ENCODE measurements at places on chromosomes 2 and 18. TPM values are rescaled to one million over a fixed set of nuclear protein-coding genes. Genes with fewer than 3 reads are reported as not detected.

DNA sequence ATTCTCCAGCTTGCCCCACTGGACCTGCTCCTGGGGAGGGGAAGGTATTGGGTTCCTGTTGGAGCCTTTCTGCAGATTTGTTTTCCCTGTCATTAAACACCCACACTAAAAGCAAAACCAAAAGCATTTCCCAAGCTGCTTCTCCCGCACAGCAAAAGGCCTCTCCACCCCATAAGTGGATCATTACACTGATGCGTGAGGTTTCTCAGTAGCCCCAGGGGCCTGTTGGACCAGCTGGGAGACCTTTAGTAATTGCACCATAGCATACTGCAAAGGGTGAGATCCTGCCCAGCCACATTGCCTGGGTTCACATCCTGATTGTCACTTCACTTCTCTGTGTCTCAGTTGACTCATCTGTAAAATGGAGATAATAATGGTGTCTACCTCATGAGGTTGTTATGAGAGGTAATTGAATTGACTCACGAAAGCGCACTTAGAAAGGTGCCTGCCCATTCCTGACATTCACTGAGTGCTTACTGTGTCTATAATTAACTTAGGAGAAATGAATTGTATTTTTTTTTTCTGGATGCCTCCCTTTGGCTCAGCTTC, 43.9 kb downstream of the TOGARAM2 start:
- H3K27me3 ChIP-seq, result no peaks in the 10 kb centered on the region
- peak overlapping the region; percentile 19 for H3K27ac ChIP-seq
- peaks cover 16% of the 10 kb centered on the region for H3K4me1 ChIP-seq
- H3K4me3 ChIP-seq, result no peak overlapping the region
- H3K36me3 ChIP-seq, result no peaks in the 10 kb centered on the region
- no peak for DNase-seq

DNA sequence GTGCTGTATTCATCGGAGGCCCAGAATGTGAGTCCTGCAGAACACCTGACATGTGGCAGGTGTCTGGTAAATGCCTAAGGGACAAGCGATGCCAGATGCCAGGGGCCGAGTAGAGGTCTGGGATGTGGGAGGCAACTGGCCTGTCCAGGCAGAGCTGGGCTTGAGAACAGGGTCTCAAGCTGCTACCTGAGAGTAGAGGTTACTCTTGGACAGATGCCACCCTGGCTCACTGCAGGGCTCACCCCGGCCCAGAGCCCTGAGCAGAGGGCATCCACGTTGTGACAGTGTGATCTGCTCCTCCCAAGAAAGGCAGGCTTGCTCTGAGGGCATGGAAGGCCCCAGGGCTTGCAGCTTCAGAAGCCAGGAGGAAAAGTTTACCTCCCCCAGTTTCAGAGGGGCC, 692.0 kb upstream of the ID2 start:
- no peak overlapping the region for H3K27ac ChIP-seq
- no peaks in the 10 kb centered on the region for H3K4me1 ChIP-seq
- no peaks in the 10 kb centered on the region for H3K36me3 ChIP-seq

DNA sequence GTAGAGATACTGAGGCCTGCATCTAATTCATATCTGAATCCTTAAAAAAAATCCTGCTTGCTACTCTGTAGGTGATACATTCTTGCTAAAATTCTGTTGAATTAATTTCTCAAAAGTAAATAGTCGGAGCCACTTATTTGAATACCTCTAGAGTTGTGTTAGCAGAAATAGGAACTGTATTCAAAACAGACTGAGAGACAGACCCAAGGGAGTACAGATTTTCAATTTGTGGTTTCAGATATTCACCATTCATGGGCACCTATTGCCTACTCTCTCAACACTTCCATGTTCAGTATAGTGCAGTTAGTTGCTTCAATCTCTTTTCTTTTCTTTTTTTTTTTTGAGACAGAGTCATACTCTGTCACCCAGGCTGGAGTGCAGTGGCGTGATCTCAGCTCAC, 46.6 kb upstream of the CTLA4 start:
- no peaks in the 10 kb centered on the region for H3K4me1 ChIP-seq
- H3K27ac ChIP-seq, result no peak overlapping the region
- DNase-seq, result no peak
- peaks cover 14% of the 10 kb centered on the region for H3K27me3 ChIP-seq
- no peak overlapping the region for H3K4me3 ChIP-seq

DNA sequence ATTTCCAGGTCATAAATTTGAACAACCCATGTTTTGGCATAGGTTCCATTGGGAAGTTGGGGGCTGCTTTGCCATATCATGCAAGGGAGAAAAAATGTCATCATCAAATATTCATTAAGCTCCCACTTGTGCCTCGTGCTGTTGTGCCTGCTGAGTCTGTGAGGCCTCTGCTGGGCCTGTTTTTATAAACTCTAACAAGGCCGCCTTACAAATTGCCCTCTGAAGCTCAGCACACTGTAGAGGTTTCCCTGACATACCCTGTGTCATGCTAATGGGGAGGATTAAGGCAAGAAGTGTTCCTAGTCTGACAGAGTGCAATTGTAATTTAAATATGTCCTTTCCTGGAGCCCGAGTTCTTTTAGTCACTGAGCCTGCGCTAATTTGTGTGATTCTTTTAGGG, 17.6 kb downstream of the OSBPL6 start:
- H3K4me1 ChIP-seq, result peaks cover 33% of the 10 kb centered on the region
- peak overlapping the region; percentile 65 for H3K4me3 ChIP-seq
- peak; percentile 9 for DNase-seq
- H3K27ac ChIP-seq, result no peak overlapping the region

DNA sequence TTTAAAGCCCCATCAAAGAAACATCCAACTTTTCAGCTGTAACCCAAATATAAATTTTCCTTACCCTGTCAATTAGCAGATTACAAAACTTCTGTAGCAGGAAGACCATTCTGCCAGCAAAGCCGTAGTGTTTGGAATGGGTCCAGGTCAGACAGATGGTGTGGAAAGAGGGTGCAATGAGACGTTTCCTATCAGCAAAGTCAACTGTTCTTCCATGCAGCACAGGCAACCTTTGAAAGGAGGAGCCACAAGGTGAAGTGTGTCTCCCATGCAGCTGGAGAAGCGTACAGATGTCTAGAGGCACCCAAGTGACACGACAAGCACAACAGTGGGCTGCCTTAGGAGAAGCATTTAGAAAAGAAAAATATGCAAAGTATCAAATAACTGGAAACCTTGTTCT, 83.7 kb downstream of the SP3 start:
- H3K36me3 ChIP-seq, result peaks cover 2% of the 10 kb centered on the region
- H3K27me3 ChIP-seq, result no peaks in the 10 kb centered on the region
- no peak for DNase-seq
- H3K4me1 ChIP-seq, result peaks cover 4% of the 10 kb centered on the region

- no peak overlapping the region for H3K4me3 ChIP-seq
- no peak overlapping the region for H3K27ac ChIP-seq
- peaks cover 3% of the 10 kb centered on the region for H3K27me3 ChIP-seq
- no peak for DNase-seq
Measured at GRCh38 chr18:31401156-31402025, 24.8 kb downstream of the DSG4 start.

LDLRAD4 gene
- 1.7 TPM for total RNA-seq

All from neural crest cell (in vitro differentiated cells).